ENCODE measurements at places on chromosomes 1 and 21. TPM values are rescaled to one million over a fixed set of nuclear protein-coding genes. Genes with fewer than 3 reads are reported as not detected.

The S100A12 gene
- 5.7 TPM for total RNA-seq

The MX2 gene
- 5.9 TPM for total RNA-seq

The CEP170 gene
- total RNA-seq: 28.4 TPM

The MFSD2A gene
- total RNA-seq: 5.1 TPM

The PRAMEF2 gene
- total RNA-seq: not detected

Data from right atrium auricular region (tissue), 2 donors.